ENCODE measurements at places on chromosomes 6 and 20.

- DNase-seq, result no peak
These were observed 30.3 kb downstream of the AK9 start for GRCh38 chr6:109660526-109661320.

GRCh38 chr6:71707059-71707458 lies 179.3 kb upstream of the RIMS1 start:
- no peak for DNase-seq

DNA sequence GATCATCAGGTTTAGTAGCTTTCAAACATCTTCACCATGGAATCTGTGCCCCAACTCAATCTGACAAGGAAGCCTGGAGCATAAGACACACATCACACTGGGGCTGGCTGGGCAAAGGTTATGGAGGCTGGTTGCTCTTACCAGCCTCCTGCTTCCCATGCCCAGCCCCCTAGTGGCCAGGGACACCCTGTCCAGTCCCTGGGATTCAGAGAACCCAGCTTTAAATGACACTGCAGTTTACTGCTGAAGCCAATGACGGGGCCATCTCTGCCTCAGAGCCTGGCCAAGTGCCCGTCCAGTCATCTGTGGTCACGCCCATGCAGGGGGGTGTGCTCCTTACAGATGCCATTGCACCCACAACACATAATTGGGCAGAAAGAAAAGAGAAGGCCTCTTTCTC lies 272.9 kb downstream of the SMOC2 start:
- no peak for DNase-seq

DNA sequence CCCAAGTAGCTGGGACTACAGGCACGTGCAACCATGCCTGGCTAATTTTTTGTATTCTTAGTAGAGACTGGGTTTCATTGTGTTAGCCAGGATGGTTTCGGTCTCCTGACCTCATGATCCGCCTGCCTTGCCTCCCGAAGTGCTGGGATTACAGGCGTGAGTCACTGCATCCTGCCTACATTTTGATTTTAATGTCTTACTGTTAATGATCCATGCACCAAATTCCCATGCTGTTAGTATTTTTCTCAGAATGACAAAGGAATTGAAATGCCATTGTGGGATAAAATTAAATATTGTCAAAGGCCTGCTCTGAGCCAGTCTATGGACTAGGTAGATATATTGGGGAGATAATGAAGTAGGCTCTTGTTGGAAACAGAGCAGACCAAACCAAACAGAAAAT lies 28.2 kb downstream of the CBFA2T2 start:
- peak; percentile 75 for DNase-seq

DNA sequence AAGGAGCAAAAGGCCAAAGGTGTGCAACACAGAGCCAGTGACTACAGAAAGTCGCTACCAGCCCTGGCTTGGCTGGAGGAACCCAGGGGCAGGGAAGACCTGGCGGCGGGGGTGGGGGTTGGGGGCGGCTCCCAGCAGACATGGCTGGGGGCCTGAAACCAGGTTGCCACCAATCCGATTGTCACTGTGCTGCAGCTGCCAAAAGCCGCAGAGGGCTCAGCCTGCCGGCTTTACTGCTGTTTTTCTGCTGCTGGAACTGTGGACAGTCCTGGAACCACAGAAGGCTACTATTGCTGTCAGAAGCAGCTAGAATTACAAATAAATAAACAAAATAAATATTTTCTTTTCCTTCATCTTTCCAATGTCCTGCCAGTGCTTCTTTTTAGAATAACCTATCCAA lies 25.7 kb upstream of the OGFRL1 start:
- no peak for DNase-seq

GRCh38 chr20:9617940-9618339 lies 103.5 kb downstream of the LAMP5 start:
- peak; percentile 22 for DNase-seq

DNA sequence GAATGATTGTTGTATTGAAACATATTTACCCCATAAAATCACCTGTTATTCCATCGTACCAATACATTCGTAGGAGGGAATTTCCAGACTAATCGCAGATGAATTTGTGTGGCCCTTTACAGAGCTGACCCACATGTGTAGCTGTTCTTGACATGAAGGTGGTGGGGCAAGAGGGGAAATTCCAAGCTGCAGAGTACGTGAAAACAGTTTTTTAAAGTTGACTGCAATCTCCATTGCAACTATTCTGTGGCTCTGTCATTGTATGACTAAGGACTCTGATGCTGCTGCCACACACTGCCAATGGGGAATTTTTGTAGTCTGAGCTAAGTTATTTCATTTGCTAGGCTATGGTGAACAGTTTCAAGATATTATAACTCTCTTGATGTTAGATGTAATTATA lies 46.4 kb upstream of the ADTRP start:
- peak; percentile 83 for DNase-seq

DNA sequence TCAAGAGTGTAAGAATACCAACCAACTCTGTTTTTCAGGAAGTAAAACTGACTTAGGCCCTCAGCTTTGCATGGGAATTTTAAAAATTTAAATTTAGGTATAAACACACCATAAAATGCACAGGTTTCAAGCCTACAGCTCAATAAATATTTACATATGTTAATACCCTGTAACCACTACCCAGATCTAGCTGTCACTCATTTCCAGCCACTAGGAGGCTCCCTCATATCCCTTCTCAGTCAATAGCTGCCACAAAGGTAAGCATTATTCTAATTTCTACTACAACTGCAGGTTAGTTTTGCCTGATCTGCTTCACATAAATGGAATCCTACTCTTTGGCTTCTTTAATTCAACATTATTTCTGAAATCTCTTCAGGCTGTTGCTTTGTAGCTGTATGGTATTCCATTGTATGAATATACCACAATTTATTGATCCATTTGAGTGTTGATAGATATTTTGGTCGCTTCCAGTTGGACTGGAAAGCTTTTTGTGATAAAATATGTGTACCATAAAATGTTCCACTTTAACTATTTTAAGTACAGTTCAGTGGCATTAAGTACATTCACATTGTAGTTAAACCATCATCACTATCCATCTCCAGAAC lies 32.5 kb upstream of the MEI4 start:
- DNase-seq, result no peak

- no peak for DNase-seq
These were observed 169.0 kb downstream of the FOXC1 start for GRCh38 chr6:1778686-1779235.

DNA sequence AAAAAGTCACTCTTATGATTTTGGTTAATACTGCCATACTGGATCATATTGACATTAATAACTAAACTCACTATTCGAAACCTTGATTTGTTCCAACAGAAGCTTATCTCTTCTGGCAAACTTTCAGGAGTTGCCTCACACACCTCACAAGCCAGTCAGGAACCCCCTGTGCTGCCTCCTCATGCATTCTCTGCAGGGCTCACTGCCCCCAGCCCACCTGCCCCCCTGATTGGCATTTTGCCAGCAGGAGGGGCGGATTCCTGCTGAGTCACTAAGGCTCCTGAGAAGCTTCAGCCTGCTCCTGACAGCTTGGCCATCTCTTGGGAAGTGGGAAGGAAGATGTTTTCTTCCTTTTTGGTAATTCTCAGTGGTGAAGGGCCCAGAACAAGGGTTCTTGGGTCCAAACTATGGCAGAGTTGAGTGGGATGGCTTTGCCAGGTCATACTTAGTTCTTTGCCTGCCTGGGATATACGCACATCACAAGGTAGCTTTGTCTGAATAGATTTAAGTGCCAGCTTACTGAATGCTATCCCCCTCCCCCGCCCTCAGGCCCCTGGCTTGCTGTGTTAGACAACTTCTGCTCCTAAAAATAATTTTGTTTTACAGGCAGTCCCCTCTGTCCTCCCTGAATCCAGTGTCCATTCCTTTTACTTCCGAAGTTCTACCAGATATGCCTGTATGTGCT lies 31.4 kb downstream of the SLC35F1 start:
- DNase-seq, result no peak

DNA sequence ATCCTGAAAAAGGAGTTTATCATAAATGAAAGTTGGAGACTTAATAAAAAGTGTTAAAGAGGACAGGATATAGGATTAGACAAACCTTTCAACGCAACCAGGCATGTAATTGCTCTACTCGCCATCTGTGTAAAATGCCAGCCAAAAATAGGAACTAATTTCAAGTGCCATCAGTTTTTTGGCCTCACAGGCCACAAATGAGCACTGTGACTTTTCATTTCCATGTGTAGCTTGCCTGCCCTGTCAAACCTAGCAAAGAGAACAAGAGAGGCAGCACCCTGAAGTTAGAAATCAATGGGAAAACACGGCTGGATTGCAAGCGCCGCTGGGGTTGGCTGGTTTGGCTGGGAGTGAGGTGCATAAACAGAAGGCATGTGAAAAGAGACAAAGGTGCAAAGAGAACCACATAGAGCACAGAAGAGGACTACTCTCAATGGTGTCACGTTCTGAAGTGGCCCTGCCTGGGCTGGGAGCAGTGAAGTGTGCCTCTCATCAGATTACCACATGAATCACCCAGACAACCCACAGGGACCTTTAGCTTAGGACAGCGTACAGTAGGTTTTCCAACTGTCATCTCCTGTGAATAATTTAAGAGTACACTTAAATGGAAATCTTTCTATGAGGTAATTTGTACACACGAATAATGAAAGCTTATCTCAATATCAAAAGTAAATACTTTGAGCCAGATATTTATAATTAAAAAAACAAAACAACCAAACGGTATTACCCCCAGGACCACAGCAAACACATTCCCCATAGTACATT lies 78.0 kb upstream of the NHSL1 start:
- DNase-seq, result no peak

- no peak for DNase-seq
These were observed 38.0 kb upstream of the EEF1A1 start for GRCh38 chr6:73558624-73559398.

GRCh38 chr6:110951986-110952794 lies 6.3 kb upstream of the GTF3C6 start:
- DNase-seq, result peak; percentile 47

- peak; percentile 67 for DNase-seq
These were observed 250.9 kb upstream of the PDE10A start for GRCh38 chr6:165913676-165914570.

- DNase-seq, result peak; percentile 44
These were observed 7.8 kb upstream of the APMAP start for GRCh38 chr20:25000268-25000801.

DNA sequence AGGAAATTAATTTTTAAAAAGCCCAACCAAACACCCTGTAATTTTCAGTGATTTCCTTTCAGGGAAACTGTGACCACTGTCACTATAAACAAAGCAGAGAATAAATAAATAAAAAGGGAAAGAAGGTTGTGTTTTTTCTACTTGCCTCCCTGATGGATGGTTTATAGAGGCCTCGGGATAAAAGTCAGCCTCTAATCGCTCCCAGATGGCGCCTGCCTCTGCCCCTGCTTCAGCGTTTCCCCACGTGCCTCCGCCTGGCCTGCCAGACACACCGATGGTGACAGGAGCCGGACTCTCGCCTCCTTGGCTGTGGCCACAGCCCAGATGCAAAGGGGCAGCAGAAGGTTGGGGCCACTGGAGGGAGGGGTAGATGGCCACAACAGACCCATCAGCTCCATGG lies 327.7 kb downstream of the CDC5L start:
- no peak for DNase-seq

DNA sequence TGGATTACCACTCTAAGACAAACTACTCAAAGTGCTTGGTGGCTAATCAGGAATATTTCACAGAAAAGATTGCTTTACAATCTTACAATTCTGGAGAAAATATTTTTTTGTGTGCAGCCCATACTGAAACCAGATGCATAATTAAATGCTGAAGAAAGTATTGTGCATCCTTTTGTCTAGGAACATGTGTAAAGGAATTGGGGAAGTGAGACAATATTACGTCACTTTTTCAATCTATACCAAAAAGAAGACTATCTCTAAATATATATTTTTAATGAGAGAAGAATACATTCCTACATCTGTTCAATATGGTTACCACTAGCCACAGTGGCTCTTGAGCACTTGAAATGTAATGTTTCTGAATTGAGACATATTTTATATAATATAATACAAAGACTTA lies 992.5 kb upstream of the ADGRB3 start:
- no peak for DNase-seq

- DNase-seq, result no peak
These were observed 246.3 kb downstream of the ZFAND3 start for GRCh38 chr6:38065734-38066305.

- peak; percentile 66 for DNase-seq
These were observed 691 bp downstream of the ASF1A start for GRCh38 chr6:118894425-118895260.

GRCh38 chr20:49490689-49491088 lies 8.2 kb upstream of the KCNB1 start:
- no peak for DNase-seq

- DNase-seq, result peak; percentile 64
These were observed 24.7 kb upstream of the ZFAND3 start for GRCh38 chr6:37794825-37795224.

DNA sequence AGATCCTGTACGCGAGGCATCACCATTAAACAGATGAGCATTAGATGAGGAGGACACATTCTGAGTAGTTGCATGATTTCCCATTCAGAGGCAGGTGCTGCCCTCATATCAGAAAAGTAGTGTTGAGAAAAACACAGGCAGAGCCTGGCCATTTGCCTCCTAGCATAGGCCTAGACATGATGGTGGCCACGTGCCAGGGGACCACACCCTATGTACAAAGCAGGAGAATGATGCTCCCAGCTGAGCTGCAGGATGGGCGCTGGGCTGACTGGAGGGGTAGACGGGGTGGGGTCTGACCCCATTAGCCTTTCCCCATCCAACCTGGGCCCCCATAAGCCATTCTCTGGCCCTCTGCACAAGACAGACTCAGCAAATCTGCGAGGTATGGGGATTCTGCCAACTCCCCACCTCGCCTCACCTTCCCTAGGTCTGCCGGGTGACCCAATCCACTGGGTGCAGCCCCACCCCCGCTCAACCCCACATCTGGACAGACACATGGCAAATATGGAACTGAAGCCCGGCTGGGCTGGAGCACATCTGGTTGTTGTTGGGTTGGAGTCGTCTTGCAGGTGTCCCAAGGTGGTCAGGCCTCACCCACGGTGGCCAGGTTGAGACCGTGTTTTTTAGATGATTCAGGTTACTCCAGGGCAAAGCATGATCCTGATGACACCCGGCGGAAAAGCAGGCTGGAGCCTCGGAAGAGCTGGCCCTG lies 13.9 kb downstream of the PI16 start:
- no peak for DNase-seq
